Mesothelial cell of epicardium (in vitro differentiated cells): ENCODE measurements at places on chromosomes 1 and 21.

- peaks cover 12% of the 10 kb centered on the region for H3K4me1 ChIP-seq
- H3K4me3 ChIP-seq = no peak overlapping the region
- DNase-seq = no peak
These were observed 20.7 kb downstream of the PDIK1L start for GRCh38 chr1:26132128-26132833.

DNA sequence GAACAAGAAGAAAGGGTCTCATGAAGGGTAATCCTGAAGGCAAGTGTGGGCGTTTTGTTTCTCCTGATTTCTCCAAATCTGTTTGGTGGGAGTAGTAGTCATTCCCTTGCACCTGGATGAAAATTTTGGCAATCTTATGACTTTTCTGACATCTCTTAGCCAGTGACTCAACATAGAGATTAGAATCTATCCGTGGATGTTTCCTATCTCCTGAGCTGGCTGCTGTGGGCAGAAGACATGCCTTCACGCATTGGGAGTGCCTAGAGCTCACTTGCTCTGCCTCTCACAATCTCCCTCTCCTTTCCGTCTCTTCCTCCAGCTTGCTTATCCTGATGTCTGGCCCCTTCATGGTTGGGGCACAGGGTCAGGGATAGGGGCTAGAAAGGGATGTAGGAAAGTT is 174.2 kb upstream of the NFIA start:
- DNase-seq = no peak
- no peaks in the 10 kb centered on the region for H3K27me3 ChIP-seq
- H3K27ac ChIP-seq = no peak overlapping the region

DNA sequence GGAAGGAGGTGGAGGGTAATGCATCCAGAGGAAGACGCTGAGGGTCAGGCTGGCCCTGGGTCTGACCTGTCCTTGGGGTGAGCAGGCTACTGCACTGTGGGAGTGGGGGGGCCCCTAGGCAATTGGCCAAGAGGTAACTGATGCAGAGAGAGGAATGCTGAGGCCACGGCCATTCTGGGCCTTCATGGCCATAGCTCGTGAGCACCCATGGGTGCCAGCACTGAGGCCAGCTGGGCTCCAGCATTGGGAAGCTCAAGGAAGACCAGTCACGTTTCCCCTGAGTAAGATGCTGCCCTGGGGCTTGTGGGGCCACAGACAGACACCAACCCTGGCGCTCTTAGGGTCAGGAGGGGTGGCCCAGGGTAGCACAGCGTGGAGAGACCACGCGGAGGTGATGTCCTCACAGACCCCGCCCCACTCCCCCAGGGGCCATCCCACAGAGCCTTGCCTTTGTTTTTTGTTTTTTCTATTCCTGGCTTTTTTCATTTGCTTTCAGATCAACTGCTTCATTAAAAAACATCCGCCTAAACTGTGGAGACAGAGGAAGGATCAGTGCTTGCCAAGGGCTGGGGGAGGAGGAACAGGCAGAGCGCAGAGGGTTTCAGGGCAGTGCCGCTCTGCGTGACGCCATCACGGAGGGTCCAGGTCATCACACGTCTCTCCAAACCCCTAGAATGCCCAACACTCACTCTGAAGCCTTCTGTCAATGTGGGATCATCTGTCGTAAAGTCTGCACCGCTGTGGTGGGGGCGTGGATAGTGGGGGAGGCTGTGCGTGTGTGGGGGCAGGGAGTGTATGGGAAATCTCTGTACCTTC is 61.1 kb downstream of the SIK1 start:
- H3K36me3 ChIP-seq = no peaks in the 10 kb centered on the region
- H3K4me3 ChIP-seq = no peak overlapping the region
- no peaks in the 10 kb centered on the region for H3K27me3 ChIP-seq

- no peaks in the 10 kb centered on the region for H3K36me3 ChIP-seq
- no peak within 1 kb of the TSS for H3K27ac ChIP-seq
- peaks cover 92% of the 10 kb centered on the region for H3K27me3 ChIP-seq
- no peak for DNase-seq
- H3K4me1 ChIP-seq = peaks cover 12% of the 10 kb centered on the region
- H3K4me3 ChIP-seq = peak within 1 kb of the TSS; percentile 55
These were observed at the start of gene WNT3A for GRCh38 chr1:228006786-228007048. Gene WNT3A (plus strand): TSS chr1:228006998. CDS start chr1:228007129, 131 bp downstream.

DNA sequence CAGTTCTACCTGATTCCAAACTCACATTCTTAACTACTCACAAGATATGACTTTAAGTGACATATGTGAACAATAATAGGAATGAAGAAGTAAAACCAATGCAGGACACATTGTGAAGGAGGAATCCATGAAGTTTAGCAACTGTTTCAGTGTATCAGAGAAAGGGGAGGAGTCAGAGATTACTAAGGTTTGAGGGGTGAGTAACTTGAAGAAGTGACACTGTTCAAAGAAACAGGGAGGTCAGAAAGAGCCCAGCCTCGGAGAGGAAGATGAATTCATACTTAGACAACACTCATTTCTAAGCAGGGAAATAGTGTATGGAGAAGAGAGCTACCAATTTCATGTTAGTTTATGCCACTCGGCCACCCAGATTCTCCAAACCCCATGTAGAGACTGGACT is 28.2 kb upstream of the RPF1 start:
- no peak overlapping the region for H3K27ac ChIP-seq
- H3K4me1 ChIP-seq = no peaks in the 10 kb centered on the region

DNA sequence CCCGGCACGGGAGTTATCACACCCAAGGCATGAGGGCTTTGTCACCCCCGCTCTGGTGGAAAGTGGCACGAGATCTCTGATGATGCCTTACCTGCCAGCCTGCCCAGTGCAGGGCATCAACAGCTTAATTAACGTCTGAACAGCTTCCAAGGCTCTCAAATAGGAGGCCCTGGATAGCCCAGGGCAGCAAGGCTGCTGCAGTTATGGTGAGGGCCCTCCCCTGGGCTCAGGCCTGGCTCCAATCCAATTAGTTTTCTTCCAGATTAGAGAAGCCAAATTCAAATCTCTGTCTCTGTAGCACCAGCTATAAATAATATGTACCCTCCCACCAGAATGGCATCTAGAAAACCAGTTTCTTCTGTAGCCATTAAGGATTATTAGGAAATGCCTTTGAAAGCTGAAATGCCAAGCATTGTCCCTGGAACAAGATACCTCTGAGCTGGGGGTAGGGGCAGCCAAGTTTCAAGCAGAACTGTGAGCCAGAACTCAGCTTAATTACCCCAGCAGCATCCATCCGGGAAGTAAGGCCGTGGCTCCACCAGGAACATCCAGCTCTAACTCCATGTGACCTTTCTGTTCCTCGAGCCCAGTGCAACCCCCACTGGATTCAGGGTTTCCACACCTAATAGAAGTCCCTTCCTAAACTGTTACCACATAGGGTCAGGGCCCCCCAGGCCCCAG is 12.5 kb downstream of the QSOX1 start:
- no peak for DNase-seq
- peak overlapping the region; percentile 61 for H3K27ac ChIP-seq
- peaks cover 22% of the 10 kb centered on the region for H3K4me1 ChIP-seq
- H3K4me3 ChIP-seq = no peak overlapping the region

GRCh38 chr1:238177960-238178645 is 287.4 kb upstream of the ZP4 start:
- no peak for DNase-seq
- H3K27me3 ChIP-seq = no peaks in the 10 kb centered on the region
- H3K27ac ChIP-seq = no peak overlapping the region
- peaks cover 2% of the 10 kb centered on the region for H3K36me3 ChIP-seq
- H3K4me1 ChIP-seq = no peaks in the 10 kb centered on the region

- peaks cover 19% of the 10 kb centered on the region for H3K4me1 ChIP-seq
- no peak for DNase-seq
- no peaks in the 10 kb centered on the region for H3K27me3 ChIP-seq
- H3K27ac ChIP-seq = peak overlapping the region; percentile 73
These were observed 168.2 kb downstream of the RASAL2 start for GRCh38 chr1:178262120-178262500.

DNA sequence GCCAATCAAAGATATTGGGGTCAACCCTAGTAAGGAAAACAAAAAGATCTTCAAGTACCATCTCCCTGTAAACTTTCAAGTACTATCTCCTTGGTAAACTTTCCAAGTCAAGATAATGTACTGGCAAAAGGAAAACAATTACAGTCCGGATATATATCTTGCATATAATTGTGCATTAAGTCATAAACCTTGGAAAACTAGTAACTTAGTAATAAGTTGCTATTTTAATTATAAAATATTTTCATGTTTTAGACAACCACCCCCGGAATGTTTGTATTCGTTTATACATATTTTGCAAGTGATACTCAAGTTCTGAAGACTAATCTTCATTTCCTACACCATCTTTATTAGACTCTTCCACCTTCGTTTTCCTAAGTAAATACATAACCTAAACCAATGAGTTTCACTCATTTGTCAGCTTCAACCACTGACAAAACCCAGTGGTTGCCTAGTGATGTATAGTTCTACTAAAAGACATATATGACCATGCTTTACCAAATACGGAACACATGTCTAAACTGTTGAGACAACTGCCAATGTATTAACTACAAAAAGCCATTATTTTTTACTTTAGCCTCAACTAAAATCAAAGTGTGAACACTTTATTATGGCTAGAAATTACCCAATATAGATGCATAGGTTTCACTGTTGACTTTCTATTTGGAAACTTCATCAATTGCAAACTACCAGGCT is 1.7 kb downstream of the AKT3 start:
- peaks cover 3% of the 10 kb centered on the region for H3K36me3 ChIP-seq
- DNase-seq = no peak
- peak overlapping the region; percentile 94 for H3K4me3 ChIP-seq
- H3K27ac ChIP-seq = peak overlapping the region; percentile 61
- peaks cover 23% of the 10 kb centered on the region for H3K4me1 ChIP-seq

DNA sequence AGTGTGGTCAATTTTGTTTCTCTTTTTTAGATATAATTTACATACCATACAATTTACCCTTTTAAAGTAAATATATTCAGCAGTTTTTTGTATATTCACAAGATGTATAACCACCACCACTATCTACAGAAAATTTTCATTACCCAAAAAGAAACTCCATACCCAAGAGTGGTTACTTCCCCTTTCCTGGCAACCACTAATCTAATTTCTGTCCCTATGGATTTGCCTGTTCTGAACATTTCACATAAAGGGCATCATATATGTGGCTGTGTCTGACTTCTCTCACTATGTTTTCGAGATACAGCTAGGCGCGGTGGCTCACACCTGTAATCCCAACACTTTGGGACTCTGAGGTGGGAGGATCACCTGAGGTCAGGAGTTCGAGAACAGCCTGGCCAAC is 13.6 kb downstream of the PACC1 start:
- H3K36me3 ChIP-seq = peaks cover 61% of the 10 kb centered on the region
- DNase-seq = no peak
- no peaks in the 10 kb centered on the region for H3K27me3 ChIP-seq
- H3K27ac ChIP-seq = no peak overlapping the region

- DNase-seq = no peak
- peak overlapping the region; percentile 13 for H3K27ac ChIP-seq
- H3K4me1 ChIP-seq = peaks cover 3% of the 10 kb centered on the region
These were observed 1097.8 kb downstream of the TTLL7 start for GRCh38 chr1:82901118-82901517.

- H3K4me3 ChIP-seq = peak overlapping the region; percentile 93
- H3K27me3 ChIP-seq = no peaks in the 10 kb centered on the region
- peaks cover 22% of the 10 kb centered on the region for H3K4me1 ChIP-seq
- H3K27ac ChIP-seq = peak overlapping the region; percentile 100
- no peak for DNase-seq
- H3K36me3 ChIP-seq = no peaks in the 10 kb centered on the region
These were observed 878 bp downstream of the SMG7 start for GRCh38 chr1:183473217-183473536.

GRCh38 chr1:41381692-41382479 is 20.7 kb downstream of the FOXO6 start:
- H3K27me3 ChIP-seq = peaks cover 38% of the 10 kb centered on the region
- peak; percentile 71 for DNase-seq
- H3K27ac ChIP-seq = peak overlapping the region; percentile 91
- H3K36me3 ChIP-seq = peaks cover 19% of the 10 kb centered on the region
- H3K4me3 ChIP-seq = peak overlapping the region; percentile 72
- H3K4me1 ChIP-seq = peaks cover 81% of the 10 kb centered on the region

GRCh38 chr1:117093870-117094621 is 27.5 kb downstream of the TRIM45 start:
- DNase-seq = no peak
- peaks cover 60% of the 10 kb centered on the region for H3K4me1 ChIP-seq
- peak overlapping the region; percentile 74 for H3K27ac ChIP-seq
- no peak overlapping the region for H3K4me3 ChIP-seq
- H3K36me3 ChIP-seq = peaks cover 15% of the 10 kb centered on the region

- peaks cover 12% of the 10 kb centered on the region for H3K4me1 ChIP-seq
- no peak overlapping the region for H3K4me3 ChIP-seq
- H3K36me3 ChIP-seq = peaks cover 3% of the 10 kb centered on the region
- H3K27me3 ChIP-seq = peaks cover 4% of the 10 kb centered on the region
These were observed 3.7 kb downstream of the C1orf226 start for GRCh38 chr1:162385280-162385623.

- peaks cover 31% of the 10 kb centered on the region for H3K4me1 ChIP-seq
- H3K27ac ChIP-seq = peak overlapping the region; percentile 31
- no peaks in the 10 kb centered on the region for H3K27me3 ChIP-seq
- H3K36me3 ChIP-seq = no peaks in the 10 kb centered on the region
These were observed 115.5 kb downstream of the LRRC53 start for GRCh38 chr1:74396933-74397332.

DNA sequence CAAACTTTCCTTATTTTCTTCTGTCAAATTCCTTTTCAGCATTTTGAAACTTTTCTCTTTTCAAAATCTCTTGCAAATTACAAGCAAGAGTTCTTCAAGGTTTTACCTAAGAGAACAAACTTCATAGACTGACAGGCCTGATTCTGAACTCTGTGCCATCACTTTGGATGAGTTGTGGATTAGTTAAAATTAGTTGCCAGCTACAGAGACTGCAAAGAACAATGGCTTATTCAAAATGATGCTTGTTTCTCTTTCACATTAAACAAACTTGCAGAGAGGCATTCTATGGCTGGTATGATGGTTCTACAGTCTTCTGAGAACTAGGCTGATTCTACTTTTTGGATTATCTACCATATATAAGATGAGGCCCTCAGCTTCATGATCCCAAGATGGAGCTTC is 3.8 kb downstream of the LRRC8B start:
- no peak for DNase-seq
- no peaks in the 10 kb centered on the region for H3K27me3 ChIP-seq
- no peak overlapping the region for H3K4me3 ChIP-seq
- no peak overlapping the region for H3K27ac ChIP-seq
- H3K4me1 ChIP-seq = peaks cover 33% of the 10 kb centered on the region

- H3K27ac ChIP-seq = no peak overlapping the region
- H3K4me1 ChIP-seq = no peaks in the 10 kb centered on the region
- DNase-seq = no peak
- no peaks in the 10 kb centered on the region for H3K36me3 ChIP-seq
- H3K4me3 ChIP-seq = no peak overlapping the region
These were observed 325.8 kb downstream of the PTBP2 start for GRCh38 chr1:97047421-97047793.

GRCh38 chr1:183877053-183877720 is 72.3 kb downstream of the RGL1 start:
- H3K4me1 ChIP-seq = peaks cover 84% of the 10 kb centered on the region
- no peak overlapping the region for H3K4me3 ChIP-seq
- no peak for DNase-seq
- no peaks in the 10 kb centered on the region for H3K27me3 ChIP-seq

GRCh38 chr1:55490547-55490946 is 275.4 kb upstream of the USP24 start:
- no peak for DNase-seq
- H3K4me1 ChIP-seq = peaks cover 3% of the 10 kb centered on the region
- no peaks in the 10 kb centered on the region for H3K36me3 ChIP-seq
- H3K27me3 ChIP-seq = no peaks in the 10 kb centered on the region
- no peak overlapping the region for H3K4me3 ChIP-seq

- H3K27ac ChIP-seq = peak overlapping the region; percentile 82
- peak overlapping the region; percentile 91 for H3K4me3 ChIP-seq
- peaks cover 2% of the 10 kb centered on the region for H3K36me3 ChIP-seq
- H3K27me3 ChIP-seq = no peaks in the 10 kb centered on the region
- DNase-seq = no peak
These were observed 446 bp upstream of the DEPDC1 start for GRCh38 chr1:68497358-68497698.
